Renal cortical epithelial cell (primary cell): ENCODE measurements at places on chromosomes 5 and 9.

GRCh38 chr9:35867538-35867937 is 2.7 kb downstream of the OR13J1 start:
- DNase-seq, result no peak

- no peak for DNase-seq
Measured at GRCh38 chr5:169223595-169223953, 77.4 kb downstream of the SLIT3 start.

GRCh38 chr5:117357886-117358285 is 783.3 kb upstream of the SEMA6A start:
- DNase-seq, result no peak

DNA sequence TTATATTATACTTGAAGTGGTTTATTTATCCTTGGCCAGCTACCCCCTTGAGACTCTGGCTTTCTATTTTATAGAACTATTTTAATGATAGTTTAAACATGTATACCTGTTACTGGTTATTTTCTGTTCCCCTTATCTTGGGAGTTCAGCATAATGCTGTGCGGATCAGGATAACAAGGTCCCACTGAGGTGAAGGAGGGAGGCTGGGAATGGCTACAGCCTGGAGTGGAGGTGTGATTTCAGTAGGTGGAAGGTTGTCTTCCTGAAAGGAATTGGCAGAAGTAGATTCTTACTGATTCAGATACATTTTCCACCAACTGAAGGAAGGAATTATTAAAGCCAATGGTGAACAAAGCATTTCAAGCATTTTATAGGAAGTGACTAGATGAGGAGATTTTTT is 38.9 kb downstream of the PAM start:
- no peak for DNase-seq

DNA sequence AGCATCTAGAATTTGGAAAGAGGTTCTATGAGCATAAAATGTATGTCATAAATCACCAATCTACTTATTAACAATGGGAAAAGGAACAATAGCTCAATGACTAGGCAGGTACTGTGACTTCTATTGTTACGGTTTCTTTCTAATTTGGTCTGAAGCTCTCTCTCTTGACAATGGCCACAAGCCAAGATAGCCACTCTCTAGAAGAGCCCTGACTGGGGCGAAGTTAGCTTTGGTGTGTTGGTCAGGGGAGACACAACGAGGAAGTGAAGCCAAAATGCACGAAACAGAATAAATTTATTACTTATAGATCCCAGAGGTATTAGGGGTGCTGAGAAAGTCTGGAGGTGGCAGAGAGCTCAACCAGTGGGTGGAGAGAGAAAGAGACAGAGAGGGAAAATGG is 9.4 kb upstream of the RAD23B start:
- no peak for DNase-seq

DNA sequence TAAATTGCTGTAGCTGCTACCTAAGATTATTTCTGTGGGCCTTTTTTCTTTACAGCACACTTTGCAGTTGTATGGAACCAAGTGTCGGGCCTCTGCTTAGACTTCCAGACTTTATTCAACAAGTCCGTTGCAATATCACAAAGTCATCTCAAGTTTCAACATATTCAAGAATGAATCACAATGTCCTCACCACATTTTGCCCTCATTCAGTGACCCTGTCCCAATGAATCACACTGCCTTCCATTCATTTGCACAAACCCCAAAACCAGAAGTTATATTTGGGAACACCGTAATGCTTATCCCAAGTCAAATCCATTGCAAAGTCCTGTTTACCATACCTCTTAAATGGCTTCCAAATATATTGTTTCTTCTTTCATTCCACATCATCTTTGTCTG is 439.6 kb downstream of the CSNK1G3 start:
- peak; percentile 99 for DNase-seq

GRCh38 chr5:26245321-26245720 is 793.1 kb downstream of the CDH9 start:
- DNase-seq, result no peak

GRCh38 chr5:100676817-100677631 is 141.8 kb downstream of the FAM174A start:
- DNase-seq, result peak; percentile 42

GRCh38 chr5:87195616-87196015 is 72.1 kb upstream of the RASA1 start:
- no peak for DNase-seq

- DNase-seq, result peak; percentile 23
Measured at GRCh38 chr5:177312649-177313181, 1.0 kb upstream of the MXD3 start.

DNA sequence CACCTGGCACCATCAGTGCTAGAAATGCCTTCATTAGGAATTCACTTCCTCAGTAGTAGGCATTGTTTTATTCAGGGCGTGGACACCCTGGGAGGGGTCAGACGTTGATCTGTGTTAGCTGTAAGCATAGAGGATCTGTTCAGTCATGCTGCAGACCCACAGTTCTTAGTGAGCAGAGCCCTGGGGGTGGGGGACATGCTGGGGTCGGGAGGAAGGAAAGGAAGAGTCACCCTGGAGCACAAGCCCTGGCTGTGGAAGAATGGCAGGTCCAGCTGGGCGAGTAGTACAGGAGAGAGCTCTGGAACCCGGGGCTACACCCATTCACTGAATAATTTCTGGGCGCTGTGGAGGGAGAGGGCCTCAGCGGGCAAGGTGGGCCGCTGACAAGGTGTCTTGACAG is 172.5 kb downstream of the FSTL4 start:
- DNase-seq, result peak; percentile 27

GRCh38 chr5:81817980-81818379 is 67.1 kb upstream of the SSBP2 start:
- no peak for DNase-seq

DNA sequence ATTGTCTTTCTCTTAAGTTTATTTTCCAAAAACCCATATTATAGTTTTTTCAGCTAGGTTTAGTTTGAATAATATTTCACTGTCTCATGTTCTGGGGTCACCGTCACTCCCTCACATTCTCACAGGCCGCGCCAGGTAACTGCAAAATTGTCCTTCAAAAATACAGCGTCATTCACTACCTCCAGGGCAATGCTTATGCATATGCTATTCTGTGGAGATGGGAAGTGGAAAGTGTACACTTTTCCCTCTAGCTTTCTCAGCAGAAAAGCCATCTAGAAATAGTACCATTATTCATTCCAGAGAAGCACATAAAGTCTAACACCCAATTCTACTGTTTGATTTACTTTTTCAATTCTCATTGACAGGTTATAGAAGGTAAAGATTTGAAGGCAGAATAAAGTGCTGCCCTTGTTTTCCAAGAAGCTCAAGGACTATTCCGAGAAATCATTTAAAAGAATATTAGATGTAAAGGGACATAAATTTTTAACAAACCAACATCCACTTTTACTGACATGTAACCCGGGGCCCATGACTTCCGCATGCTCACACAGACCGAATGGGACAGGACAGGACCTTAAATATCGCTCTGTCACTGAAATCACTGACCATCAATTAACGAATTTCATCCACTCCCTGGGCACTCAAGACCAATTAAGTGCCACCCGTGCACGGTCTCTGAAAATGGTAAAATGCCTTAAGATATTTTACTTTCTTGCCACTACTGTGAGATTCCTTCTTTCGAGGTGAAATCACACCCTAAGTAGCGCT is 720 bp downstream of the NUDT12 start:
- DNase-seq, result peak; percentile 9

DNA sequence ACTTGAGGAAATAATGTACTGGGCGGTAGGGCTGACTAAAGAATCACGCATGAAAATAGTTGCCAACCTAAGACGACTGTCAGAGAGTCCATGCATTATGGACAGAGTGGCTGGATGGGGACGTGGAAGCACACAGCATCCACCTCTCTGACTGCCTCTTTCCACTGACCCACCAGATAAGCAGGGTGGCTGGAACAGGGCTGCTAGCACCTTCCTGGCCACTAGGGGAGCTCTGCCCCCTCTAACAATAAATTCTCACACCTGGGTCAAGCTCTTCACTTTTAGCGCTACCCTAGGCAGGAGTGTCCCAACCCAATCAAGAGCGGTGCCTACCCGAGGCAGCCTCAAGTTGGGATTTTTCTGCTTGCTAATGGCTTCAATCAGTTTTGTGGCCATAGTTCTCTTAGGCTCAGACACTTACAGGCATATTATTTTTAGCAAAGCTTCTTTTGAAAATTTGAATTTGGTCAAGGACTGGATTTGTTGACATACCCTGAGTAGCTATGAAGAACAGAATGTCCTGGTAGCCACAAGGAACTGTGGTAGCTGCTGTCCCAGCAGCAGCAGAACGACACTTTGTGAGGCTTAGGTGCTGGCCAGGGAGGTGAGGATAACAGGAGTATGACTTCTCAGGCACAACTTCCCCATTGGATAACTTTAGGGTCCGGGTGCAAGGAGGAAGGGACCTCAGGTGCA is 6.9 kb upstream of the TPM2 start:
- peak; percentile 45 for DNase-seq

- no peak for DNase-seq
Measured at GRCh38 chr5:83988293-83988685, 267.6 kb upstream of the HAPLN1 start.

- no peak for DNase-seq
Measured at GRCh38 chr9:137234758-137235423, 4.2 kb downstream of the SLC34A3 start.

DNA sequence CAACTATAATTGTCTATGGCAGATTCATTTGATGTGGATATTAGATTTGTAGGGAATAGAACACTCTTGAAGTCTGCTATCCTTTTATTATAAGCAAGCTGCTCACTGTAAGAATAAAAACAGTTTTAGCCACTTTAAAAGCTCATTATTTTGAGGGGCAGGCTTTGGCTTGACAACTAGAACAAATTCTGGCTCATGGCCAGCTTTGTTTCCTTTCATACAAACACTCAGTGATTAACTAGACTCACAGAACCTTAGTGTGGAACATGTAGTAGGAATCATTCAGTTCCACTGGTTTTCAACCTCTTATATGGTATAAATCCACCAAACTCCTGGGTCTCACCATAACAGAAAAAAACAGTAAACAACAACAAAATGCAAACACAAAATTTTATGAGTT is 27.4 kb upstream of the CEP120 start:
- peak; percentile 56 for DNase-seq

GRCh38 chr9:130233587-130233945 is 32.0 kb upstream of the HMCN2 start:
- no peak for DNase-seq

DNA sequence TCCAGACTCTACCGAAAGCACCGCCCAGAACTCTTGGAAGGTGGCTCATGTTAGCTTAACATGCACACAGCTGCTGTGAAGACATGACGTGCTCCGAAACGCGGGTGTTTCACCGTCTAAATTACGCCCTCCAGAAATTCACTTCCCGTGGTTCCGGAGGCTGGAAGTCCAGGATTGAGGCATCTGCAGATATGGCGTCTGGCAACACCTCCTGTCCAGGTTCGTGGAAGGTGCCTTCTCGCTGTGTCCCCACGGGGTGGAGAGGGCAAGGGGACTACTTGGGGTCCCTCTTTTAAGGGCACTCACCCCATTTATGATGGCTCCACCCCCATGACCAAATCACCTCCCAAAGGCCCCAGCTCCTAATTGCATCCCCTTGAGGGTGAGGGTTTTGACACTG is 348.0 kb upstream of the IRX2 start:
- DNase-seq, result no peak

GRCh38 chr5:112329419-112330090 is 89.5 kb downstream of the EPB41L4A start:
- DNase-seq, result no peak

DNA sequence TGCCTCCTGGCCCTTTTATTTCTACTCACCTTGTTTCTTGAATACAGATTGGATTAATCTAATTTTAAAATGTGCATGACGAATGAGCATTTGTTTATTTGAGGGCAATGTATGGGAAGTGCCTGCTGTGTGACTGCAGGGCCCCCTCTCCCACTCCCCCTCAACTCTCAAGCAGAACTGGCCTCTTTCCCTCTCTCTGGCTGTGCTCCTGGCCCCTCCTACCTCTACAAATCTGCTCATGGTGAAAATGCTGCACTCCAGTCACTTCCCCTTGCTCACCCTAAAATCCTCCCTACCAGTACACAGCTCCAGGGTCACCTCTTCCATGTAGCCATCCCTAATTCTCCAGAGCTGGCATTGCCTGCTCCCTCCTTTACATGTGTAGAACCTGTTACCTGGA is 17.2 kb upstream of the NDST1 start:
- DNase-seq, result no peak

- DNase-seq, result no peak
Measured at GRCh38 chr5:7494481-7495130, 98.7 kb downstream of the ADCY2 start.

- no peak for DNase-seq
Measured at GRCh38 chr9:93233033-93233432, 49.1 kb downstream of the WNK2 start.

- DNase-seq, result no peak
Measured at GRCh38 chr5:157862183-157862851, 3.4 kb upstream of the CLINT1 start.

DNA sequence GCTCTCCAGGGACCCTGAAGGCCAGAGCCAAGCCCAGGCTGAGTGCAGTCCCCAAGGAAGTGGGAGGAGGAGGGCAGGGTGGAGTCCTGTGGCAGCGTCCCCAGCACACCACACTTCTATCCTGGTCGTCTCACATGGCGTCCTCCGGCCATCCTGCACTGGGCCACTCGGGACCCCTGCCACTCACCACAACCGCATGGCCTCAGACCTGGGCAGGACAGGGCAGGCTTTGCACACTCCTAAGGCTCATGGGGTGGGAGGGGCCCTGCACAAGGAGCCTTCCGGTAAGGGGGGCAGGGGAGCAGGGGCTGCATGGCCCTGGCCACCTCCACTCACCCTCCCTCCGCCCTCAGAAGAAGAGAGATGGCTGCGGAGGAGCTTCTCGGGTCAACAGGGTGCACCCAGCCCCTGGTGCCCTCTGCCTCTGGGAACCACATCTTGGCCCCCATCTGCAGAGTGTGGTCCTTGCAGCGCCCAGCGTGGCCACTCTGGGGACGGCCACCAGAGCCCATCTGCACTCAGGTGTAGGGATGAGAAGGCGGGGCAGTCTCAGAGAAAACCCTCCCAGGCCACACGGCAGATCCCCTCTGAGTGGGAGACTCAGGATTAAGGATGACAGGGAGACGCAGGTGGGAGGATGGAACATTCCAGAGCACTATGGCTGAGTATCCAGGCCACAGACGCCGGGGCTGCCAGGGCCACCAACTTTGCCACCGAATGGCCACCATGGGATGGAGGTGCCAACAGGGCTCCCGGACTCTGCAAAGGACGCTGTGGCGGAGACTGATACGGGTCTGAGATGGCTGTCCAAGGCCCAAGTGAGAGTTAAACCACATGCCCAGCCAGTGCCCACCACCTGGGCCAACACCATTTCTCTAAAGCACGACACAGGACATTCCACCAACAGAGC is 7.6 kb downstream of the TPPP start:
- DNase-seq, result no peak
